IPS DF 6.9 (cell line): ENCODE measurements at places on chromosomes 4 and X.

DNA sequence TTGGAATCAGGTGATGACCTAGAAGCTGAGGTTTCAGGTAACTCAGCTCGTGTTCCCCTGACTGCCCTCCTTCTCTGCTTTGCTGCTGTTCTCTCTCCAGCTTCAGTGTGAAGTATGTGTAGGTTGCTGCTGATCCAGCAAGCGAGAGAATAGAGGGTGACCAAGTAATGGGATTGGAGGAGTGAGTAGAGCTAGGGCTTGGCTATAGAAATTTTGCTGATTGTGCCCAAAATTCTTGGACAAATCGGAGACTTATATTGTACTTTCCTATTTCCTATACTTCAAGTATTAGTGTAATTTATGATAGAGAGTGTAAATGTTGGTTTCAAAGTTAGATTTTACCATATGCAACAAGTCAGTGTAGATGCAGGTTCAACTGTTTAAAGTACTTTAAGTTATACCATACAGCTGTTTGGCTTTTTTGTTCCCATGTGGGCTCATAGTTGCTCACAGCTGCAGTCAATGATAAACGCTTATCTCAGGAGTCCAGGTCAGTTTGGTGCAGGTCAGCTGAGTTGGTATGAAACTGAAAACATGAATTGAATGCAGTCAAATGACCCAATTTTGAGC lies 48.0 kb downstream of the RAPGEF2 start:
- DNase-seq: no peak

DNA sequence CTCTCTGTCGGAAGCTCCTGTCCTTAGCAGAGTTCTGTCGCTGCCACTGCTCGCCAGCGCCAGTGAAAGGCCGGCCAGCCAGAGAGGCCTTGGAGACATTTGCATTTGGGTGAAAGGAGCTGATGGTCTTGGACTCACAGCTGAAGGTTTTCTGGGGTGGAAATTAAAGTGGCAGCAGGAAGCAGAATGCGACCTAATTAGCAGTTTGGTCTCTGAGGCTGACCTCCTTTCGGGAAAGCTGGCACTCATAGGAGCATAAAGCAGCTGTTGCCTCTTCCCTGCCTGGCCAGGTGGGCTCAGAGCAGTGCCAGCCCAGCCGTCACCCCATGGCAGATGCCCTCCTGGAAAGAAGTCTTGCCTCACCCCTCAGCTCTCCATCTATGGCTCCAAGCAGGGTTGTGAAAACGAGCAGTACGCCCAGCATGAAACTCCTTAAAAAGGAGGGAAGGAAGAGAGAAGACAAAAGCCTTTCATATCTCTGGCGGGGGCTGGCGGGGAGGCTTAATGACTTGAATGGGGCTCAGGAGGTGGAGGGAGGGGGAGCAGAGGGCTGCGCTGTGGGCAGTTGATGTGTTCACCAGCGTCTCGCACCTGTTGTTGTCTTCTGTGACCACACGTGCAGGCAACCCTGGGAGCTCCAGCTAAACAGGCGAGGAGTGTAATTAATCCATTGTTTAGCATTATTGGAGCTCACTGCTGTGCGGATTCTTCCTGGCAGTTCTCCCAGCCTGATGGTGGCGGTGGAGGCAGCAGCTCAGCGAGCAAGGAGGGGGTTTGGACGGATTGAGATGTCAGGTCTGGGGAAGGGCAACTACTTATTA lies 264.0 kb downstream of the MID1IP1 start:
- peak; percentile 25 for DNase-seq

DNA sequence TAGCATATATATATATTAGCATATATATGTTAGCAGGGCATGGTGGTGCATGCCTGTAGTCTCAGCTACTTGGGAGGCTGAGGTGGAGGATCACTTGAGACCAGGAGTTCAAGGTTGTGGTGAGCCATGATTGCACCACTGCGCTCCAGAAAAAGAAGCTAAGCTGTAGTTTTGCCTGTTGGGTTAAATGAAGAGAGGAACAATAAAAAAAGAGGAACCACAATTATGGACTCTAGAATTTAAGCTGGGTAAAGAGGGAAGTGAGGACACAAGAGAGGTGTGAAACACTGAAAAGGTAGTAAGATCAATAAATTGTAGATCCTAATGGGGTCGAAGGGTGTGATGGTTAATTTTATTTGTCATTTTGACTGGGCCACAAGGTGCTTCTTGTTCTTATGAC lies 40.5 kb upstream of the HSD17B10 start:
- no peak for DNase-seq

DNA sequence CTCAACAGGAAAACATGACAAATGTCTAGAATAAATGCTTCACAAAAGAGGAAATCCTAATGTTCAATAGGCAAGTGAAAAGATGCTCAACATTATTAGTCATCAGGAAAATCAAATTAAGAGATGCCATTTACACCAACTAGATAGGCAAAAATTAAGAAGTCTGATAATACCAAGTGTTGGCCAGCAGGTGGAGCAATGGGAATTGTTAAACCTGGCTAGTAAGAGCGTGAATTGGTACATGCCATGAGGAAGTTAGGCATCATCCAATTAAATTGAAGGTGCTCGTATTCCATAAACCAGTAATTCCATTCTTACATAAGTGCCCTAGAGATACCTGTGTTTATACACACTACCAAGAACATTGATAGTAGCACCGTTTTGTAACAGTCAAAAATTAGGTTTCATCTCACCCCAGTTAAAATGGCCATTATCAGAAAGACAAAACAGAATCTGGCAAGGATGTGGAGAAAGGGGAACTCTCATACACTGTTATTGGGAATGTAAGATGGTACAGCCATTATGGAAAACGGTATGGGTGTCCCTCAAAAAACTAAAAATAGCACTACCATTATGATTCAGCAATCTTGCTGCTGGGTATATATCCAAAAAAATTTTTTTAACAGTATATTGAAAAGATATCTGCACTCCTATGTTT lies 14.0 kb upstream of the ZCCHC18 start:
- no peak for DNase-seq

GRCh38 chrX:76428243-76429130 lies 977 bp downstream of the MAGEE1 start:
- no peak for DNase-seq

- no peak for DNase-seq
These were observed 52.0 kb downstream of the CCNG2 start for GRCh38 chr4:77209012-77209411.

DNA sequence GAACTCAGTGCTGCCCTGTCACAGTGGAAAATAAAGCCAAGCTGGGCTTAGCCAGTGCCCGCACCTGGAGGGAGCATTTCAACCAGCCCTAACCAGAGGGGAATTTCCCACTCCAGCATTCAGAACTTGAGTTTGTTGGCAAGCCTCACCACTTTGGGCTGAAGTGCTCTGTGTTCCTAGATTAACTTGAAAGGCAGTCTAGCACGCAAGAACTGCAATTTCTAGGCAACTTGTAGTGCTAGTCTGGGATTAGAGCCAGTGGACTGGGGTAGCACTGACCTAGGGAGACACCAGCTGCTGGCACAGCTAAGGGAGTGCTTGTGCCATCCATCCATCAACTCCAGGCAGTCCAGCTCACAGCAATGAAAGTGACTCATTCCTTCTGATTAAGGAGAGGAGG lies 1060.6 kb upstream of the GRID2 start:
- DNase-seq: no peak

- no peak for DNase-seq
These were observed 16.3 kb downstream of the SERPINA7 start for GRCh38 chrX:106022238-106022637.

GRCh38 chrX:40213092-40213491 lies 115.3 kb upstream of the BCOR start:
- no peak for DNase-seq

DNA sequence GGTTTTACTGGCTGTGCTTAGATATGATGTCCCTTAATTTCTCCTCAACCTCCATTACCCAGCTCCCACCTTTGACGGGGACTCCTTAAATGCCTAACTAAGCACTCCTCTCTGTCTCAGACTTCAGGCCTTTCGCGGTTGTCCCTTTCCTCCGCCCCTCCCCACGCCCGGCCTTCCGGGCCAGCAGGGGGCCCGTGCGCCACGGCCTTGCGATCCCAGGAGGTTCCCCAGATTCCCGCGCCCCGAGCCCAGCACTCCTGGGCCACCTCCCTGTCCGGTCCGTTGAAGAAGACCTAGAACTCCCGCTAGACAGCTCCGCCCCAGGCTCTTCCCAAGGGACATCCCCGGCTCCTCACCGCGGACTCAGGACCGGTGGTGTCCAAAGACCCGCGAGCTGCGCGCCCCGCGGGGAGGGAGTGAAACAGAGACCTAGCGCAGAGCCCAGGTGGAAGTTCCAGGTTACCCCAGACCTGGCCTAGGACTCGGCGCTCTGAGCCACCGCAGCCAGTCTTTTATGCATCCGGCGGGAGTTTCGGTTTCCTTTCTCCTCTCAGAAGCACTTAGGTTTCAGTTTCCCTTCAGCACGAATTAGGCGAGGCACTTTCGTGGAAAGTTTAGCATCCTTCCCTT lies at the start of gene DDX60:
Gene DDX60 (minus strand): TSS at position 487 of the 630 bp plus-strand sequence. CDS start 7,493 bp downstream, outside the sequence.
- DNase-seq: no peak

GRCh38 chr4:874056-874455 lies 48.1 kb upstream of the CPLX1 start:
- DNase-seq: no peak

GRCh38 chrX:12434493-12434892 lies 296.2 kb downstream of the FRMPD4 start:
- no peak for DNase-seq

GRCh38 chrX:23633834-23634580 lies 33.3 kb upstream of the PRDX4 start:
- DNase-seq: no peak

DNA sequence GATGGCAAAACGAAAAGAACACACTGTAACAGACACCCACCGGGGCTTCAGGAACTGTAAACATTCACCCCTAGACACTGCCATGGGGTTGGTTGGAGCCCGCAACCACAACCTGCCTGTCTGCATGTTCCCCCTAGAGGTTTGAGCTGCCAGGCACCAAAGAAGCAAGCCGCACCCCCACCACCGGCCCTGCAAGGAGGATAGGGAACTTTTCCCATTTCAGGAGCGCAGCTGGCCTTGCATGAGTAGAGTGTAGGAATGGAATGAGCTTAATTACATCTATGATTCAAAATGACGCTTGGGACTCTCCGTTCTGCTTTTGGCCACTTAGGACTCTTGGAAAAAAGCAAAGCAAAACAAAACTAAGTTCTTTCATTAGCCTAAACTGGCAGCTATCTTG lies 243.6 kb upstream of the CTSO start:
- no peak for DNase-seq

- DNase-seq: no peak
These were observed 102.5 kb downstream of the ASMT start for GRCh38 chrX:1717373-1717772.

GRCh38 chr4:8312976-8313375 lies 43.4 kb downstream of the HTRA3 start:
- DNase-seq: no peak
